ENCODE measurements at places on chromosomes 6 and 20. TPM values are rescaled to one million over a fixed set of nuclear protein-coding genes. Genes with fewer than 3 reads are reported as not detected.

MLIP gene
- not detected for total RNA-seq

PRDM1 gene
- 74.3 TPM for total RNA-seq

SLC12A5 gene
- 5.0 TPM for total RNA-seq

GSTA2 gene
- 1.7 TPM for total RNA-seq

AIF1 gene
- 0.84 TPM for total RNA-seq

ECT2L gene
- not detected for total RNA-seq

FAM217A gene
- total RNA-seq: not detected

DNA sequence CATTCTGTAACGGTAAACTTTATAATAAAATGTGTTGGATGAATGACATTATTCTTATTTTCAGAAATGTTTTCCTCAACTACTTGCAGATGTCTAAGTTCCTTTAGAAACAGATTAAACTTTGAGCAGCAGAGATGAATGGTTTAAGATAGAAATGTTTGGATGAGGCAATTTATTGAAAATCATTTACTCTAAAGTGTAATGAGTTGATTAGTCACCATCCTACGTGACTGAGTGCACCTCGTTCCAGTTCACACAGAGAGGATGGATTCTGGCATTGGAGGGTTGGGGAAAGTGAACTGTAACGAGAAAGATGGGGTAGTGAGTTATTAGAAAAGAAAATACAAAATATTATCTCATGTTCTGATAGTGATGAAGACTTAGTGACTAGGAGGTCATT, 28.7 kb downstream of the SMPDL3A start:
- H3K4me1 ChIP-seq: no peaks in the 10 kb centered on the region
- H3K27ac ChIP-seq: no peak overlapping the region
- no peaks in the 10 kb centered on the region for H3K36me3 ChIP-seq

- H3K36me3 ChIP-seq: no peaks in the 10 kb centered on the region
- H3K4me1 ChIP-seq: peaks cover 6% of the 10 kb centered on the region
- no peaks in the 10 kb centered on the region for H3K27me3 ChIP-seq
Measured at GRCh38 chr6:157017861-157018260, 240.7 kb downstream of the ARID1B start.

- H3K27ac ChIP-seq: no peak overlapping the region
- H3K27me3 ChIP-seq: no peaks in the 10 kb centered on the region
- peaks cover 33% of the 10 kb centered on the region for H3K36me3 ChIP-seq
- no peak for DNase-seq
- peaks cover 7% of the 10 kb centered on the region for H3K4me1 ChIP-seq
Measured at GRCh38 chr20:36236786-36237121, 476 bp downstream of the AAR2 start.

DNA sequence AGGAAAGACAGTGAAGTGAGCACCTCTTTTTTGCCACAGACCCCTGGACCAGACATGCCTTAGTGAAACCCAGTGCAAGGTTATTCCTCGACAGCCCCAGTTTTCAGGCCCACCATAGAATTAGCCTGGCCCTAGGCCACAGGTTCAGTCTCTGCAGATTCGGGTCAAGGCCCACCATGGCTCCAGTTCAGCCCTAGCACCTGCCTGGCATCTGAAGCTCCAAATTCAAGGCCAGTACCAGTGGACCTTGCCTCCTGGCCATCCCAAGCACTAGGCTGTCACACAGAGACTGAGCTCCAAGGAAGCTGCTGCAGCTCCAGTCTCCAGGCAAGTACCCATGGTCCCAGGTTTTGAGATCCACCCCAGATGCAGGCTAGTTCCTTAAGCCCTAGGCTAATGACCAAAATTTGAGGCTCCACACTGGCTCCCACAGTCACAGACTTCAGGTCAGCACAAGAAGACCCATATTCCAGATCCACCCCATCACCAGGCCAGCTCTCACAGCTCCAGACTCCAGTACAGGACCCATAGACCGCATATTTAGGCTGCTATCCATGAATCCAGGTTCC, 877.5 kb upstream of the ADGRB3 start:
- peak; percentile 29 for DNase-seq
- H3K27me3 ChIP-seq: no peaks in the 10 kb centered on the region
- H3K36me3 ChIP-seq: no peaks in the 10 kb centered on the region
- H3K4me1 ChIP-seq: no peaks in the 10 kb centered on the region
- no peak overlapping the region for H3K4me3 ChIP-seq

- peak; percentile 23 for DNase-seq
- no peak overlapping the region for H3K4me3 ChIP-seq
- H3K27ac ChIP-seq: no peak overlapping the region
- no peaks in the 10 kb centered on the region for H3K27me3 ChIP-seq
- no peaks in the 10 kb centered on the region for H3K36me3 ChIP-seq
Measured at GRCh38 chr6:14743474-14744211, 502.2 kb upstream of the JARID2 start.

DNA sequence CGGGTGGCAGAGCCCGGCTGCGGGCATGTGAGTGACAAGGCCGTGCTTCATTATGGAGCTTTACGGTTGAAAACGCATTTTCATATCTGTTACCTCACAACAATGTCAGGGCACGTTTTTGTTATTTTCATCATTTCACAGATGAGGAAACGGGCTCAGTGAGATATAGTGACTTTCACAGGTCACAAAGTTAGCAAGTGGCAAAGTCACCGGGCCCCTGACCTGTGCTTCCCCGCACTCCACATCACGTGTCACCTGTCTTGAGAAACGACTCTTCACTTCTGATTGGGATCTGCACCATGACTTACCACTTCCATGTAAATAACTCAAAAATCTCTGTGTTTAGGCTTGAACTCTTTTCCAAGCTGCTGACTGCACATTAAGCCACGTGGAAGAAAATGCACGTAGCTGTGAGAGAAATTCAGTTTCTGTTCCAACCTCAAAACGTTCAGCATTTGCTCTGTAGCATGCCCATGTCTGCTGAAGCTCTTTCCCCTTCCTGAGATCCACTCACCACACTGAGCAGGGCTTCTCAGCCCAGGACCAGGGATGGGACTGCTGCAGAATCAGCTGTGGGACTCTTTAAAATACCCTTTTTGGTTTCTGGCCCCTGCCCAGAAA, 107.2 kb downstream of the ARMC2 start:
- peaks cover 3% of the 10 kb centered on the region for H3K4me1 ChIP-seq
- no peaks in the 10 kb centered on the region for H3K36me3 ChIP-seq
- no peaks in the 10 kb centered on the region for H3K27me3 ChIP-seq
- DNase-seq: no peak
- H3K4me3 ChIP-seq: no peak overlapping the region

DNA sequence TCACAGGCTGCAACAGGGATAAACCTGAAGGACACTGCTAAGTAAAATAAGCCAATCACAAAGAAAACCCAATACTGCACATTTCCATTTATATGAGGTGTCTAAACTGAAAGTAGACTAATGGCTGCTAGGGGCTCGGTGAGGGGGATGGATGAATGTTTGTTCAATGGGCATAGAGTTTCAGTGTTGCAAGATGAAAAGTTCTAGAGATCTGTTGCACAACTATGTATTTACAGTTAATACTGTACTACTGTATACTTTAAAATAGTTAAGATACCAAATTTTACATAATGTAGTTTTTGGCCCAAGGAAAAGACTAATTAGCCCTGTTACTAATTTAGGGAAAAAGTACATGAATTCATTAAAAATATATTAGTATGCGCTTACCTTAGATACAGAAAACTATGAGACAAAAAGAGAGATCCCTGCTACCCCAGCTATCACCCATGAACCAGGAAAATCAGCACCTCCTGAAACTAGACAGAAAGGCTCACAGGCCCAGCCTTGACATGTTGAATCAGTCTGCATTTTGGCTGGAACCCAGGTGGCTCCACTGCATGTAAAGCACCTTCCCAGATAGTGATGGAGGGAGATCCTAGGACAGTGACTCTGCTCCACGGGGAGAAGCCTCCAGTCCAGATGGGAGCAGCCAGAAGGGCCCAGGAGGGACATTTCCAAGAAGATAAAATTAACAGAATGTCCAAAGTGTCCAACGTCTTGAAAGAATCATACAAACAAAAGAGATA, 16.1 kb downstream of the HLA-F start:
- no peak overlapping the region for H3K4me3 ChIP-seq
- H3K4me1 ChIP-seq: no peaks in the 10 kb centered on the region
- no peak for DNase-seq
- no peaks in the 10 kb centered on the region for H3K36me3 ChIP-seq

DNA sequence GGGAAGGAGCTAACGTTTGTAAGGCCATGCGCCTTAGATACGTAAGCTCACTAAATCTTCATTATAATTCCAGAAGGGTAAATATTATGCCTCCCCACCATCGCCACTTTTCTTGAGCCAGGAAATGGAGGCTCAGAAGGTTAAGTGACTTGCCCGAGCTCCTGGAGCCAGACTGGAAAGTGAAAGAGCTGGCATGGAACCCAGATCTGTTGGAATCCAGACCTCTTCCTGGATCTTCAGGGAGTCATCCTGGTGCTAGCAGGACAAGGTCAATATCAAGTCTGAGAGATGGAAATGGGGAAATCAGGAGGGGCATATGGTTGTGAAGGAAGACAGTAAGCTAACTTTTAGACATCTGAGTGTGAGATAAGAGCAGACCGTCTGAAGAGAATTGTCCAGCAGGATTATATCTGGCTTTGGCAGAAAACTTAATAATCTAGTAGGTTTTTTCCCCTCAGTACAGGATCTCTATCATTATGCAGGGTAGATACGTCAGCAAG, 6.2 kb downstream of the TMEM200A start:
- peaks cover 10% of the 10 kb centered on the region for H3K27me3 ChIP-seq
- no peak for DNase-seq
- no peak overlapping the region for H3K27ac ChIP-seq

DNA sequence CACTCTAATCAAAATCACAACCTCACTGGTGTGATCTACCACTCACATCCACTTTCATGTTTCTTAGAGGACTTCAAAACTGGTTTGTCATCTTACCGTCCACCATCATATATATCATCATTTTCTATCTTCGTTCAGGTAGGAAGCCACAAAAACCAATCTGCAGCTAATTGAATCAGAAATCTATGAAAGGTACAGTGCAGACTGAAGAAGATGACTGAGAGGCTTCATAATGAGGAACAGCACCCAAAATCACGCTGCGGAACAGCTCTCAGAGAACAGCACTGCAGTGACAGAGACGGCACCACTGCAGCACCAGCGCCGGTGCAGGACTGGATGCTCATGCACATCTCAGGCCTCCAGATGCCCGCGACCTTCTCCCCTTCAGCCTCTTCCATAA, 13.0 kb downstream of the GMDS start:
- H3K27ac ChIP-seq: no peak overlapping the region
- no peaks in the 10 kb centered on the region for H3K27me3 ChIP-seq
- H3K36me3 ChIP-seq: no peaks in the 10 kb centered on the region

DNA sequence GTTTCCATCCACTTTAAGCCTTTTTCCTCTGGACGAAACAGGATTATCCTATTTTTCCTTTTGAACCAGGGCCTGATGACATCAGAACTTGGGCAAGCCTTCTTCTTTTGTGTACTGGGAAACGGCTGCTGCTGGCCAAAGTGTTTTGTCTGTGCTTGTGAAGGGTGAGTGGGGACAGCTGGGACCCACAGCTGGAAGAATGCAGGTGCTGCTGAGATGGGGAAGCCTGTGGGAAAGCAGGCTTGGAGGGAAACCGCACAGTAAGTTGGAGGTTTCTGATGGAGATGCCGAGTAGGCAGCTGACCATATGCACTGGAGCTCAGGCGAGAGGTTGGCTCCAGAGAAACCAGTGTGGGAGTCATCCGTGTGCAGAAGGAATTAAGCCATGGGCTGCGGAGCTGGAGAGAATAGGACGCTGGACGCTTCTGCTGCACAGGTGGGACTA, 8.5 kb upstream of the PSMG4 start:
- H3K27ac ChIP-seq: no peak overlapping the region
- H3K4me3 ChIP-seq: no peak overlapping the region
- H3K36me3 ChIP-seq: no peaks in the 10 kb centered on the region

- no peak overlapping the region for H3K4me3 ChIP-seq
- no peaks in the 10 kb centered on the region for H3K4me1 ChIP-seq
- H3K27ac ChIP-seq: no peak overlapping the region
- DNase-seq: peak; percentile 65
Measured at GRCh38 chr6:112205427-112206109, 48.8 kb downstream of the LAMA4 start.

GRCh38 chr6:43729537-43729936, 40.5 kb upstream of the VEGFA start:
- H3K4me1 ChIP-seq: peaks cover 9% of the 10 kb centered on the region
- H3K36me3 ChIP-seq: no peaks in the 10 kb centered on the region
- no peak overlapping the region for H3K27ac ChIP-seq
- H3K27me3 ChIP-seq: no peaks in the 10 kb centered on the region

DNA sequence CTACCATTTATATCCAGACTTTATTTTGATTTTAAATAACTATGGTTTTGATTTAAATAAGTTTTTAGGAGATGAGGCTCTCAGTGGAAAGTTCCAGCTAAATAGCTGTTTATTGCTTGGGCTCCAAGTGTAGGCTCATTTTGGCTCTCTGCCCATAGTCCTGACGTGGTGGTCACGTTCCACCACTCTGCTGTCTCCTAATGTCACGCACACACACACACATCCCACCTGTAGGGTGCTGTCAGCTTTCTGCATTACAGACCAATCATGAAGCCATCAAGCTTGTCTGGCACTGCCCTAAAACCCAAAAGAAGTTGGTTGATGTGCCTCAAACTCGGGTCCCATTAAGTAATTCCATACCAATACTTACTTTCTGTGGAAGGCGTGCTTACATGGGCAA, 45.4 kb downstream of the PANK2 start:
- no peaks in the 10 kb centered on the region for H3K4me1 ChIP-seq
- no peak overlapping the region for H3K27ac ChIP-seq
- peaks cover 74% of the 10 kb centered on the region for H3K36me3 ChIP-seq
- DNase-seq: no peak
- no peaks in the 10 kb centered on the region for H3K27me3 ChIP-seq
- H3K4me3 ChIP-seq: no peak overlapping the region

- no peak overlapping the region for H3K4me3 ChIP-seq
- H3K4me1 ChIP-seq: peaks cover 8% of the 10 kb centered on the region
- no peak overlapping the region for H3K27ac ChIP-seq
- DNase-seq: no peak
- no peaks in the 10 kb centered on the region for H3K36me3 ChIP-seq
Measured at GRCh38 chr6:95095855-95096254, 481.5 kb upstream of the MANEA start.

GRCh38 chr6:149334682-149335160, 17.2 kb downstream of the TAB2 start:
- no peak overlapping the region for H3K4me3 ChIP-seq
- no peaks in the 10 kb centered on the region for H3K27me3 ChIP-seq
- H3K4me1 ChIP-seq: peaks cover 8% of the 10 kb centered on the region
- H3K27ac ChIP-seq: no peak overlapping the region
- DNase-seq: no peak

- H3K27me3 ChIP-seq: no peaks in the 10 kb centered on the region
- H3K4me1 ChIP-seq: no peaks in the 10 kb centered on the region
- H3K36me3 ChIP-seq: no peaks in the 10 kb centered on the region
- peak; percentile 84 for DNase-seq
- H3K4me3 ChIP-seq: no peak overlapping the region
Measured at GRCh38 chr6:160730911-160731310, 28.9 kb downstream of the PLG start.

- H3K4me1 ChIP-seq: no peaks in the 10 kb centered on the region
- no peaks in the 10 kb centered on the region for H3K36me3 ChIP-seq
- H3K27ac ChIP-seq: no peak overlapping the region
- no peaks in the 10 kb centered on the region for H3K27me3 ChIP-seq
- peak overlapping the region; percentile 68 for H3K4me3 ChIP-seq
Measured at GRCh38 chr20:8601542-8601912, 467.4 kb upstream of the PLCB4 start.

- H3K4me3 ChIP-seq: no peak overlapping the region
- no peak overlapping the region for H3K27ac ChIP-seq
- DNase-seq: no peak
- no peaks in the 10 kb centered on the region for H3K4me1 ChIP-seq
- H3K36me3 ChIP-seq: no peaks in the 10 kb centered on the region
- no peaks in the 10 kb centered on the region for H3K27me3 ChIP-seq
Measured at GRCh38 chr6:100311707-100312251, 152.9 kb downstream of the SIM1 start.
